ENCODE measurements at places on chromosomes 16 and 17.

GRCh38 chr16:72552654-72553053, 380.7 kb upstream of the PMFBP1 start:
- no peak for DNase-seq

DNA sequence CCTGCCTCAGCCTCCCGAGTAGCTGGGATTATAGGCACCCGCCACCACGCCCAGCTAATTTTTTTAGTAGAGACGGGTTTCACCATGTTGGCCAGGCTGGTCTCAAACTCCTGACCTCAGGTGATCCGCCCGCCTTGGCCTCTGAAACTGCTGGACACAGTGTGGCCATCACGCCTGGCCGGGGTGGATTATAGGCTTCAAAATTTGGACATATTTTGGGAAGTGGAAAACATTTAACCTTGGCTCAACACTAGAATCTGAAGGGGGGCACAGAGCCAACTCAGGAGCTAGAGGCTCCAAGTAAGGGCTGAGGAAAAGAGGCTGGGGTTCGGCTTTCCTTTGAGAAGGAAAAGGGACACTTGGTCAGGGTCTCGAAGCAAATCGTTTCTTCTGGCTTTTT, 2.2 kb upstream of the CDK5R1 start:
- no peak for DNase-seq

DNA sequence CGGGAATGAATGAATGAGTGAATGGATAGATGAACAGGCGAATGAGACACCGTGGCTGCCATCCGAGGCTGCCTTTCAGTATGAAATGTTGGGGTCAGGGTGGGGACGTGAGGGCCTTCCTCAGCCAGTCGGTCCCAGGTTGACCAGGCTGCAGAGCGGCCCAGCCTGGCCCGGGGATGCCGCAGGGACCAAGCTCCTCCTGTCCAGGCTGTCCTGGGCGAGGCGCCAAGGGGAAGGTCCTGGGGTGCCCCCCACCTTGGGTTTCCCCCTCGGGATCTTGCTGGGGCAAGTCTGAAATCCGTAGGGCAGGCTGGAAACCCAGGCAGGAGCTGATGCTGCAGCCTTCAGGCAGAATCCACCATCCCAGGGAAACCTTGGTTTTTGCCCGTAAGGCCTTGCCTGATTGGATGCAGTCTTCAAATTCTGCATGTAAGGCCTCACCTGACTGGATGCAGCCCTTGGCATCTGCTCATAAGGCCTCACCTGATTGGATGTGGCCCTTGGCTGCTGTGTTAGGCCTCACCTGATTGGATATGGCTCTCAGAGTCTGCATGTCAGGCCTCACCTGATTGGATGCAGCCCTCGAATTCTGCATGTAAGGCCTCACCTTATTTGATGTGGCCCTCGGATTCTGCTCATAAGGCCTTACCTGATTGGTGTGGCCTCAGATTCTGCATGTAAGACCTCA, 61.7 kb upstream of the ZNF469 start:
- no peak for DNase-seq

DNA sequence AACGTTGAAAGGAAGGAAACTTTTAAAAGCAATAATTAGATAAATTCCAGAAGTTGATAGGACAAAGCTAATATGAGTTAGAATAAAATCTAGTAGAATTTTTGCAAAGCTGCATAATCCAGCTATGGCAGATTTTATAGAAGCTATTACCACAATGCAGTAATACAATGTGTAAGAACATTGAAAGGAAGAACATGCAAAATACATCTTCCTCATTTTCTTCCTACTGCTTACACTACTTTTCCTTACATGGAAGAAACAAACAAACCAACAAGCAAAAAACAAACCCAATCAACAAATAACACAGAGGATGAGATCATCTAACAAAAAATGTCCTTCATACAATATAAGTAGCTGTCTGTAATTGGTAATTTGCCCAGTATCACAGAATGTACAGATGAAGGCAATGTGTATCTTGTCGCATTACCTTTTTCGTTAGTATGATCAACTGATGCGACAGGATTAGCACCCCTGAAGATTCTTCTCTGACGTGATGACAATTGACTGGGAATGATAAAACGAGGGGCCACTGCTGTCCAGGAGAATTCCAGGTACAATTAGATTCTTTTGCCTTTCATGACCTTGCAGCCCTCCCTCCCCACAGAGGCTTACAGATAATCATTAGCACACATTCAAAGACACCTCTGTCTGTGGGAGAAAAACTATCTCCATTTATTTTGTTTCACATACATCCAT, 21.2 kb upstream of the LRRC37A start:
- DNase-seq, result no peak

- DNase-seq, result peak; percentile 46
Observed at GRCh38 chr17:49210158-49211029, at the start of the genes ABI3 and GNGT2. Gene ABI3 (plus strand): TSS chr17:49210707. CDS start chr17:49210725, 18 bp downstream. Gene GNGT2 (minus strand): TSS chr17:49210574. CDS start chr17:49207422, 3,152 bp downstream.

DNA sequence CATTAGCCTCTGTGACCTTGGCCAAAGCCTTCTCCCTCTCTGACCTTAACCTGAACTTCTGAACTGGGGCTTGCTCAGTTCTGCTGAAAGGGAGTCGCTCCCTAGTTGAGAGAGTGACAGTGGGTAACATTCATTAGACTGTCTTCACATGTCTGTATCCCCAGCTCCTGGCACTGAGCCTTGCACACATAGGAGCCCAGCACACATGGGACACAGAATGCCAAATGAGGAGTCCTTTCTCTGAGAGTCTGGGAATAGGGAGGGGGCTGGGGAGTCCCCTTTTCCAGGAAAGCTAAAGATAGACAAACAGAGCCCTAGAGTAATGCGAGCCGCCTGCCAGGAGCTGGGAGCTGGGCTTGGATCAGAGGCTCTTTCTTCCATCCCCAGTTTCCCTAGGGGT, 2.5 kb downstream of the TAC4 start:
- DNase-seq, result no peak

GRCh38 chr16:79261481-79261940, 339.0 kb downstream of the MAF start:
- peak; percentile 28 for DNase-seq

GRCh38 chr17:76532072-76532651, 5.3 kb downstream of the CYGB start:
- DNase-seq, result no peak

DNA sequence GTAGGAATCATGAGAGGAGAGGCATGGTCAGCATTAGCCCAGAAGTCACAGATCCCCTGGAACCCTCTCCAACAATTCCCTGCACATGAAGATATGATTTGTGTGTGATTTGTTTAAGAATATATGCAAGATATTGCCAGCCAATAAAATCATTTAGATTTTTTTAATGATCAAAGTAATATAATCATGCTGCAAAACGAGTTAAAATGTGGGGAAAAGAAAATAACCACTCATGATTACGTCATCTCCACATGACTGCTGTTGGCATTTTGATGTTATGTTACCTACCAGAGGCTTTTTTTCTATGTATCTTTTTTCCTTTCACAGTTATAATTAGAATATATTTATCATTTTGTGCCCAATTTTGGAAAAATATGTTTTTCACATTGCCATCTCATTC, 22.4 kb downstream of the SLC35G3 start:
- no peak for DNase-seq

GRCh38 chr17:46109603-46110189, 83.5 kb downstream of the KANSL1 start:
- no peak for DNase-seq

DNA sequence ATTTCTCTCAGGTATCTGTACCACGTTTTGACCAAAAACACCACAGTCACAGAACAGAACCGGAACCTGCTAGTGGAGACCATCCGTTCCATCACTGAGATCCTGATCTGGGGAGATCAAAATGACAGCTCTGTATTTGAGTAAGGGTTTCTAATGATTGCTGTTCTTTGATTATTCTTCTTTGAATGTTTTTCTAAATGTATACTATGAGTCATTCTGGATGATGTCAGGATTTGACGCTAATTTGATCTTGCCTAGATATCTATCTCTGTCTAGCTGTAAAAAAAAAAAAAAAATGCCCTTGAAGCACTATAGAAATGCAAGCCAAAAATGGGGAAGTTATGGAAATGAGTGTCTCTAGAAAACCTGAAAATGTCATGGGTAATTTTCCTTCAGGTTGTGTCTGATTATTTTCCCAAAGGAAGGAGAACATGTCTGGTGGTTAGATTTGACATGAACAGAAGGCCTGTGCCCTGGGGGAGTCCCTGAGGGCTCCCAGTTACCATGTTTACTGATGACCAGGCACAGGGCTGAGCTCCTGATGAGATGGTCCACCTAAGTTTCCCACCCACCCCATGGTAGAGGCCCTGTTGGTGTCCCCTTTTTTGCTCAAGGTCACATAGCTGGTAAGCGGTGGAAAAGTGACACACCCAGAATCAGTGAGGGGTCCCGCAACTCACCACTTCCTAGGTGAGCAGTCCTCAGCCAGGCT, 13.6 kb downstream of the CLEC16A start:
- no peak for DNase-seq

DNA sequence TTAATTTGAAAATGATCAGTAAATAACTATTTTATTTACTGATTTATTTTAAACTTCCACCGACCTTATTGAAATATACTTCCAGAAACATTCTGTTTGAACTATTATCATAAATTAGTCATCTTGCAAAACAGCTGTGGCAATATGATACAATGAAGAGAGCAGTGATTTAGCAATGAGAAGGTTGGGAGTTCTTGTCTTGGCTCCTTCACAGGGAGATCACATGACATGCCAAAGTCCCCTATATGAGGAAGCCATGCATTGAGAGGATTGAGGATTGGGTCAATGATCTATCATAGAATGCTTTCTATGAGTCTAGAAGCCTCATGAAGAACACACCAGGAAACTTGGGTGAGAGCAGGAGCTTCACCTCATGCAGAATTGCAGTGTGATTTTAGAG, 222.7 kb downstream of the LGALS9B start:
- no peak for DNase-seq

GRCh38 chr17:35879773-35880654, at the start of gene CCL5:
Gene CCL5 (minus strand): TSS chr17:35880360.
- DNase-seq, result no peak
